ENCODE measurements at places on chromosomes 4 and X.

DNA sequence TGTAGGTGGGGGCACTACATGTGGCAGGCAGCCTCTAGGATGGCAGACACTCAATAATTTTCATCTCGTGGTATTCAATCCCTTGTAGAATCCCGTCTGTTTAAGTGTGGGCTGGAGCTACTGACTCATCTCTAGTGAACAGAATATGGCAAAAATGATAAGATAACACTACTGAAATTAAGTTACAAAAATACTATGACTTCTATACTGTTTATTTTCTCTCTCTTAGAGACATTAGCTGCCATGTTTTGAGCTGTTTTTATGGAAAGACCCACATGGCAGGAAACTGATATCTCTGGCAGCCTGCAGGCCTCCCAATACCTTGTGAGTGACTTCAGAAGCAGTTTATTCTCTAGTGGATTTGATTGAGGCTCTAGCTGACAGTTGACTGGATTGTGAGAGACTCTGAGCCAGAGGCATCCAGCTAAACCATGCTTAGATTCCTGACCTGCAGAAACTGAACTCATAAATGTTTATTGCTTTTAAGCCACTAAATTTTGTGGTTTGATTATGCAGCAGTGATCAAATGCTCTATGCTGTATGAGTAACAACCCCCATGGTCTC lies 298.8 kb upstream of the CTSO start:
- no peak for DNase-seq

GRCh38 chrX:77434962-77435361 lies 12.2 kb upstream of the FGF16 start:
- no peak for DNase-seq

GRCh38 chr4:87211249-87211952 lies 9.0 kb downstream of the KLHL8 start:
- DNase-seq = no peak

GRCh38 chr4:52951016-52951415 lies 88.9 kb downstream of the RASL11B start:
- DNase-seq = no peak

DNA sequence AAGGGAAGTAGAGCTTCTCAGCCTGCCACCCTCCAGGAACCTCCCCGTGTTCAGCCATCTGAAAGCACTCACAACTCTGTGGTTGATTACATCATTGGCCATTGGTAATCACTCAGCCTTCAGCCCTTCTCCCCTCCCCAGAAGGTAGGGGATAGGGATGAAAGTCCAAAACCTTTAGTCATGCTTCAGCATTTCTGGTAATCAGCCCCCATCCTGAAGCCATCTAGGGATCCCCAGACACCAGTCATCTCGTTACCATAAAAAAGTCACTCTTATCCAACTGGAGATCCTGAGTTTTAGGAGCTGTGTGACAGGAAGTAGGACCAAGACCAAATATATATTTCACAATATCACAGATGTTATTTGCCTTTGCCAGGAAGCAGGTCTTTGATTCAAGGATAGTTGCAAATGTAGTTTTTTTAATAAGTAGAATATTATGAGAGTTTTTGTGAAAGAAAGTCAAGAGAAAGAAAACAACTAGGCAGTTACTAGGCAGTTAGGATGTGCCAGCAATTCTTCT lies 364.6 kb upstream of the NOCT start:
- no peak for DNase-seq

DNA sequence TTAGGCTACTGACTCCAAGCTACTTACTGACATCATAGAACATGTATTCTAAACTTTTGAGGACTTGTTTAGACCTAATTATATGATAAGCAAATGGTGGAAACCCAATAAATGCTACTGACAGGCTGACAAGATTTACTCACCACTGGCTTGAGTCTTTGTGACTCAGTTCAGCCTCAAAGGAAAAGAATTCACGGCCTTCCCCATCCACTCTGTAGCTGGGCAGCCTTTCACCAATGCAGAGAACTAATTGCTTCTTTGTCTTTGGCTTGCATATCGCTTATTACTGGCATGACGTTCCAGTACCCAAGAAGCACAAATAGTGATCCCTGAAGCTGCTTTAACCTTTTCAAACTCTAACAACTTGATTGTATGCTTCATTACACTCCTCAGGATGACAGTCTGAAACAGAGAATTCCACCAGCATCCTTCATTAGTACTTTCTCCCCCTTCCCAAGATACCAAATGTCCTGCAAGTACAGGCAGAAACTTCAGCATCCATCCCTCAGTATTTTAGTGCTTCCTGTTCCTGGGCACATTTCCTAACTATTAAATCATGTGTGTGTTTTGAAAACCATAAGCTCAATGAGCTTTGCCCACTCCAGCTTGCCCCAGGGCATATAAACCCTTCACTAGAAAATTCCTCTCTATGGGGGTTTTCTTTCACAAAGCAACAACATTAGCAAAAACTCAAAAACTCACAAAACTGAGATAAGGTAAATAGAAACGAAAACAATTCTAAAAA lies 298.1 kb upstream of the SLC7A11 start:
- no peak for DNase-seq

DNA sequence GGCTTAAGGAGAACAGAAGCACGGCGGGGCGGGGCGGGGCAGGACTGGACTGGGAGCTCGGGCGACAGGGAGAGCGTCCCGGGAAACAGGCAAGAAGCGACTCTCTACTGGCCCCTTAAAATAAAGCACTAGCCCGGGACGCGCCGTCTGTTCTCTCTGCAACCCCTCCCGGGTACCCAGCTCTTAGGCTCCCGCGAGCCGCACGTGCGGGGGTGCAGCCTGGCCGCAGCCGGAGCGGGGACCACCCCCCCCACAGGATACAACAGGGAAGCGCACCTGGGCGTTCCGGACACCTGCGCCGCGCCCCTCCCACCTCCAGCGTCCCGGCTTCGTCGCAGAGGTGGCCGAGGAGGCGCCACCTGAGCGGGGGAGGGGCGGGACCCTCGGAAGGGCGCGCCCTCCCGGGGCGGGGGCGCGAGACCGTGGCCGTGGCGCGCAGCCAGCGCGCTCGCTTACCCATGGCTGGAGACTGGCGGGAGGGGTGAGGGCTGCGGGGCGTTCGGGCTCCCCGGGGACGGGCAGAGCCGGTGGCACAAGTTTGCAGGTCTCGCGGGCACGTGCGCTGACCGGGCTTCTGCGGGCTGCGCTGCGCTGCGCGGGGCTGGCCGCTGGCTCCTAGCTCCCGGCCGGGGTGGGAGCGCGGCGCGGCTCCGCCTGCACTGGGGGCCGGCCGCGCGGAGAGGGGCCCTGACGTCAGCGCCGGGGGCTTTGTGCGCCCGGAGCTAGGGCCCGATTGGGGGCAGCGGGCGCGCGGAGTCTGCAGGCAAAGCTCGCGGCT lies 91.5 kb downstream of the GEMIN8 start:
- DNase-seq = no peak

GRCh38 chr4:164952551-164952950 lies 24.9 kb downstream of the TRIM61 start:
- no peak for DNase-seq

- no peak for DNase-seq
Observed at GRCh38 chr4:80709082-80709869, 321.2 kb upstream of the BMP3 start.

DNA sequence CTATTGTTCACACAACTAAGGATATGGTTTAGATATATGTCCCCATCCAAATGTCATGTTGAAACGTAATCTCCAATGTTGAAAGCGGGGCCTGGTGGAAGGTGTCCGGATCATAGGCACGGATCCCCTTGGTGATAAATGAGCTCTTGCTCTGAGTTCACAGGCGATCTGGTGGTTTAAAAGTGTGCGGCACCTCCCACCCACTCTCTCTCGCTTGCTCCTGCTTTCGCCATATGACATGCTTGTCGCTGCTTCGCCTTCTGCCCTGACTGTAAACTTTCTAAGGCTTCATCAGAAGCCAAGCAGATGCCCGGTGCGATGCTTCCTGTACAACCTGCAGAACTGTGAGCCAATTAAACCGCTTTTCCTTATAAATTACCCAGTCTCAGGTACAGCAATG lies 128.5 kb downstream of the NFKB1 start:
- DNase-seq = no peak

GRCh38 chr4:37762991-37763368 lies 63.5 kb upstream of the PGM2 start:
- DNase-seq = no peak

GRCh38 chr4:1600211-1600780 lies 83.8 kb downstream of the FAM53A start:
- no peak for DNase-seq

GRCh38 chr4:6944301-6945051 lies 34.9 kb downstream of the TBC1D14 start:
- DNase-seq = no peak

- DNase-seq = no peak
Observed at GRCh38 chr4:14566518-14566917, 435.8 kb upstream of the CPEB2 start.

- no peak for DNase-seq
Observed at GRCh38 chr4:57763070-57763469, 652.9 kb upstream of the IGFBP7 start.

DNA sequence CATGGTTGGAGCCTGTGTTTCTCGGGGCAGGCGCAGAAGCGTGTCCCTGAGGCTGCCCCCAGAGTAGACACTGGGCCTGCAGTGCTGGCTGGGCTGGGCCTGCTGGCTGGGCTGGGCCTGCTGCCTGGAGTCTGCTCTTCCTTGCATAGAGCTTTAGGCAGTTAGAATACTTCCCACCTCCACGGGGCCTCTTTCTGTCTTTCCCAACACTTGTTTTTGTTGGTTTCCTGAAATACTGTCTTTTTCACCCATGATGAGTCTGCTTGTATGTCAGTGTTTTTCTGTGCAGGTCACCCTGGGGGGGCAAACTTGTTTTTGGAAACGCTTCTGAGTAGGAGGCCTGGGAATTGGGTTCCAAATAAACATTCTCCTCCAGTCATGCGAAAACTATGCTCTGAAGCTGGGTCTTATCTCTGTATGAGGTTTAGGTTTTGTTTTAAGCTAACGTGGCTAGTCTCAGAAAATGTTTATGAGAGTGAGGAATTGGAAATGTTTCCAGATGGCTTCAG lies 32.2 kb downstream of the TRMT44 start:
- DNase-seq = no peak

DNA sequence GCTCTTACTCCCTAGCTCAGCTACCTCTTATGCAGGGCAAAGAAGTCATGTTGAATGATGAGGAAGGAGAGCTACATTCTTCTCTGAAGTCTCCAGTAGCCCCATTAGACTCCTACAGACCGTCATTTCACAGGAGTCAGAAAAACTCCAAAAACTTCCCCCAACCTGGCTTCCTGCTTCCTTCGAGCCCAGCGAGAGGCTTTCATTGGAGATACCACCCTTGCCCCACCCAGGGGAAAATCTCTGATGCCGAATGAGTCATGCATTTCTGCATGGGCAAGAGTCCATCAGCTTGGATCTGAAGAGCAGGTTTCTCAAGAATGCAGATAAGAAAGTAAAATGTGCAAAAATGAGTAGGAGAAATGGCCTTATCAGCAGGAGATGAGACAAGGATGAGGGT lies 53.0 kb downstream of the ARSF start:
- DNase-seq = no peak

GRCh38 chr4:48025005-48025404 lies 8.4 kb downstream of the NIPAL1 start:
- DNase-seq = no peak

GRCh38 chr4:176792326-176793059 lies at the start of gene VEGFC:
VEGFC (minus strand) TSS chr4:176792922; CDS start chr4:176792311, 611 bp downstream.
- no peak for DNase-seq

DNA sequence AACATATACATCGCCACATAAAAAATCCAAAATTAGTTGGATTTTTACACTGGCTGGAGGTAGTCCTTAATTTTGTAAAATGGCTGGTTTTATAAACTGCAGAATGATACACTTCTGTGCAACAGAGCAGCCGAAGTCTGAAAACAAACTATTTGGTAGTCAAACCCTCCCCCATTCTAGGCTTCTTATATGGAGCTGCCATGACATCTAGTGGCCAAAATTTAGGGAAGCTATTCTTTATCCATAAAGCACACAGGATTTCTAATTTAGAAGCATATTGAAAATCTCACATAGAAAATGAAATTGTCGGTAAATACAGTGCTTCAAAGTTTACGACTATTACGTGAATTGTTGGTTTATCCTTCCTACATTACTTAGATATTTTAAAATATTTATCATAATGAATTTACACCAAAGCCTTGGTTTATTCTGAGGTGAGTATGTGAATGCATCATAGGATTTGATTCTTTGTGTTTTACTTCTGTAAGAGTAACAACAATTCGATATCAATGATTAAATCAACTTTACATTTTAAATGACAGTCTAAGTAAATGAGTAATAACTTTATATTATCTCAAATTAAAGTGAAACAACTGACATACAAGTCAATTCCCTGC lies 113.4 kb upstream of the FAM241A start:
- DNase-seq = no peak

DNA sequence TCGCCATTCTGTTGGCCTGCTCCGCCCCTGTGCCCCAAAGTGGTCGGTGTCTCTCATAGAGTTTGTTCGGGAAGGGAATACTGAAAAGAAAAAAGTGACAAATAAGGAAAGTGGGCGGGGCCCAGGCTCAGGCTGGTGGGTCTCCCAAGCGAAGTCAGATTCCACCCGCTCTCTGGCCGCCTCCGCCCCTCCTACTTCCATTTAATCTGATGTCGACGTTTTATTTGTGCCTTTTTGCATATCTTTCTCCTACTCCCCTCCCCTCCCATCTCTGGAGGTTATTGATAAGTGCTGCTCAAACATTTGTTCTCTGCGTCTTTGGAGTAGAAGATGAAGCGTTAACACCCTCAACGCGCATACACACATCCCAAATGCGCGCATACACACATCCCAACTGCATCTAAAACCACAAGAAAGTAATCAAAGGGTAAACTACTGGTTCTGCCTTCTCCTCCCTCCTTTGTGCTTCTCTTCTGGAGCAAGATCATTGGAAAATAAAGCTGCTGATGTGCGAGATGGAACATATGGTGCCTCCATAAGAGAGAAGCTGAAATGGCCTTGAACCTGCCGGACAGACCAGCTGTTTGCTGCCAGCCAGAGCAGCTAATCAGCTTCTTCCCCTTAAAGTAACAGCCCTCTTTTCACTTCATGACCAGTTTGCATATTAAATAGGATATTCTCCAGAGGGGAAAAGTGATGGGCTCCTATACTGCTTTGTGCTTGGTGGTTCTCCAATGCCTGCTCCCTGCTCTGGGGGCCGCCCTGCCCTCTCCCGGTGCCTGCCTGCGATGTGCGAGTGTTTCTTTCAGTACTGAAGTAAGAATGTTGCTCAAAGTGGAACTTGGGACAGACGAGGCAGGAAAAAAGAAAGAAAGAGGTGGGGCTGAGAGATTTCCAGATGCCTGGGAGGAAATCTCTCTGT lies 3.1 kb downstream of the MAMLD1 start:
- no peak for DNase-seq

DNA sequence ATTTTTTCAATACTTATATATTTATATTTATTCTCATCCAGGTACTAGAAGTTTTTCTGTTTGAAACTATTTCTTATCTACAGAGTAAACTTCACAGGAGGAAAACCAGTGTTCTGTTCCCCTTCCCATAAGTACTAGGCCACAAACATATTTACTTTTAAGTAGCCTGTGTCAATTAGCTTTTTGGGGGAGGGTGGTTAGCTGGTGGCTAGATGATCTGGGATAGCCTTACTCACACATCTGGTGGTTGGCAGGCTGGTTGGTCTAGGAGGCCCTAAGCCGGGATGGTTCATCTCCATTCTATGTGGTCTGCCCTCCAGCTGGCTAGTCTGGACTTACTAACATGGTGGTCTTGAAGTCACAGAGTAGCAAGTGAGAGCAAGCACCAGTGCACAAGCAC lies 6.2 kb downstream of the JADE3 start:
- no peak for DNase-seq

- no peak for DNase-seq
Observed at GRCh38 chrX:68868316-68868715, 39.5 kb downstream of the EFNB1 start.
